ENCODE measurements at places on chromosomes 5 and 9.

DNA sequence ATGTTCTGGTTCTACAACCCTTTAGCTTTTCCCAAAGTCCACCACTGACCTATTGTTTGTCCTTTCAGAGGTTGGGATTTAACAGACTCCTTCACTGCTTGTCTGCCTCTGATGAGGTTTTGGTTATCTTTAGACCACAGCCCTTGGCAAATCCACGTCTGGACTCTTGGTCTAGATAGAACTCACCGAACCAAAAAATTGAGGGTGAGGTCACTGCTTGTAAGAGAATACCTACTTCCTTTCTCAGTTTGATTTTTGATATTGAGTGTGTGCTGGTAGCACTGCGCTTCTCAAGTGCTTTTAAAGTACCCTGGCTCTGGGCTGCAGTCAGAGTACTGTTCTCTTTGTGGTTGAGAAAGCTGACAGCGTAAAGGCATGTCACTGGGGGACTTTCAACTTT, 61.7 kb downstream of the JMY start:
- no peak for DNase-seq

DNA sequence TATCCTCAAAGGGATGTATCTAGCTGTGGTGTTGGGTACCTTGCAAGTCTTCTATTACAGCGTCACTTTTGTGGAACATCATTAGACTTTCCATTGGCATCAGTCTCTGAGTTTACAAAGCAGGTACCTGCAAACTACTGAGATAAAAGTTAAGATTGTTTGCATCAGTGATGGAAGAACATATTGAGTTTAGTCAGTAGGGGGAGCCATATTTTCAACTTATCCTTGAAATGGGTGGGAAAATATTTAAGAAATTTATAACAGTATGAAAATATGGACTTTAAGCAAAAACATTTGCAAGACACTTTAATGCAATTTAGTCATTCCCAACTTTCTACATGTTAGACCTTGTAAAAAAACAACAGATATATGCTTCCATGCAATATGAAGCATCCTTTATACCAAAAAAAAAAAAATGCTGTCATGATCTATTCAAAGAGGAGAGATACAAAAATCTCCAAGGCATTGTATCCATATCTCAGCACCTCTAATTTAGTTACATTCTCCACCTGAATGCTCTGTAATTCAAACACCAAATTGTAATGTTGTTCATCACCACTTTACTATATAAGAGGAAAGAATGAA, 98.6 kb upstream of the ADAMTS19 start:
- DNase-seq = no peak

- no peak for DNase-seq
These were observed 9.4 kb downstream of the ERAP2 start for GRCh38 chr5:96885518-96886338.

DNA sequence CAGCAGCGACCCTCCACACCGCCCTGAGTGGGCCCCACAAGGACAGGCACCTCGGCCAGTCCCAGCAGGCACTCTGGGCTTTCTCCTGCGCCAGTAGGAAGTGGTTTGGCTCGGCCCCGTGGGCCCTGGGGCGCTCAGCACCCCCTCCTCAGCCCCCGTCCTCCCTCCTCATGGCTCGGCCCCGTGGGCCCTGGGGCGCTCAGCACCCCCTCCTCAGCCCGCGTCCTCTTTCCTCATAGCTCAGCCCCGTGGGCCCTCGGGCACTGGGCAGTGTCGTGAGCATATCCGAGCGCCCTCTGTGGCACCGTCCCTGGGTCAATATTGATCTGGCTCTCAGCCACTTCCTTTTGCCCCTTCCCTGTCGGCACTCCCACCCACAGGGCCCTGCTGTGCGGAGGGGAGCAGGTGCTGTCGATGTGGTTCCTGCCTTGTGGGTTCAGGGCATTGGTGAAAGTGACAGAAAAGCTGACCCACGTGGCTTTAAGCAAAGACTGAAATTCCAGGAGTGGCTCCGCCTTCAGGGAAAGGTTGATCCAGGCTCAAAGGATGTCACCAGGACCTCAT, 5.5 kb upstream of the SCGB3A1 start:
- DNase-seq = no peak

GRCh38 chr5:10138395-10139057, 111.2 kb downstream of the ATPSCKMT start:
- DNase-seq = no peak

GRCh38 chr9:23821375-23822181, 4.5 kb downstream of the ELAVL2 start:
- DNase-seq = no peak

DNA sequence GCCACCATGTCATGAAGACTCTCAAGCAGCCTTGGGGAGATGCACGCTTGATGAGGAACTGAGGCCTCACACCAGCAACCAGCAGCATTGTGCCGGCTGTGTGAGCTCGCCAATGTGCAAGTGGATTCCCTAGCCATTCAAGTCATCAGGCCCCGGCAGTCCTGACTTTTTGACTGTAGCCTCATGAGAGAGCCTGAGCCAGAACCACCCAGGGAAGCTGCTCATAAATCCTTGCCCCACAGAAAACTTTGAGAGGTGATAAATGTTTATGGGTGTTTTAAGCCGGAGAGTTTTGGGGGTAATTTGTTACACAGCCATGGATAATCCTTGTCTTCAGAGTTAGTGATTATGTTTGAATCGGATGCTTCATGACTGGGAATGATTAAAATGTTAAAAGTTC, 44.7 kb downstream of the FAM240B start:
- DNase-seq = no peak

DNA sequence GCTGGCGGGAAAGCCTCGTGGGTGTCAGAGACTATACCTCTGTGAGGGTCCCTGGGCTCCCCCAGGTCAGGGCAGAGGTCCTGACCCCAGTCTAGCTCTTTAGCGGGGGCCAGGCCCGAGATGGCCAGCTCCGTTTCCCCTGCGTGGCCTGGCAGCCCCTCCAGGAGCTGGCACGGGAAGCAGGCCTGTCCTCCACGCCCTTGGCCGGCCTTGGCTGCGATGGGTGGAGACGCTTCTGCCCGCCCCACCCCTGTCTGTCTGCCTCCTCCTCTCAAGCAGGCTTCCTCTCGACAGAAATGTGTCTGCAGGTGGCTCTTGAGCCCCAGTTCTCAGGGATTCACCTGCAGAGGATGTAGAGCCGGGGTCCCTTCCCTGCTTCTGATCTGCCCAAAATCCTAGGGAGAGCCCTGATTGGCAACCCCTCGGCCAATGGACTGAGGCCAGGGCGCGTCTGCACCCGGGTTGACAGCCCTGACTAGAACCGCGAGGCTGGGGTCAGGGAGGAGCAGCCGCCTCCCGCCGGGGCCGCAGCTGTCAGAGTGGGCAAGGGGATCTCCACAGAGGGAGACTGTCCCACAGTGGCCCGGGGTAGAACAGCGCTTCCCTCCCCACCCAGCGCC, 2.6 kb upstream of the GRIN1 start:
- DNase-seq = no peak

GRCh38 chr5:58983526-58984452, 400.9 kb downstream of the RAB3C start:
- no peak for DNase-seq

DNA sequence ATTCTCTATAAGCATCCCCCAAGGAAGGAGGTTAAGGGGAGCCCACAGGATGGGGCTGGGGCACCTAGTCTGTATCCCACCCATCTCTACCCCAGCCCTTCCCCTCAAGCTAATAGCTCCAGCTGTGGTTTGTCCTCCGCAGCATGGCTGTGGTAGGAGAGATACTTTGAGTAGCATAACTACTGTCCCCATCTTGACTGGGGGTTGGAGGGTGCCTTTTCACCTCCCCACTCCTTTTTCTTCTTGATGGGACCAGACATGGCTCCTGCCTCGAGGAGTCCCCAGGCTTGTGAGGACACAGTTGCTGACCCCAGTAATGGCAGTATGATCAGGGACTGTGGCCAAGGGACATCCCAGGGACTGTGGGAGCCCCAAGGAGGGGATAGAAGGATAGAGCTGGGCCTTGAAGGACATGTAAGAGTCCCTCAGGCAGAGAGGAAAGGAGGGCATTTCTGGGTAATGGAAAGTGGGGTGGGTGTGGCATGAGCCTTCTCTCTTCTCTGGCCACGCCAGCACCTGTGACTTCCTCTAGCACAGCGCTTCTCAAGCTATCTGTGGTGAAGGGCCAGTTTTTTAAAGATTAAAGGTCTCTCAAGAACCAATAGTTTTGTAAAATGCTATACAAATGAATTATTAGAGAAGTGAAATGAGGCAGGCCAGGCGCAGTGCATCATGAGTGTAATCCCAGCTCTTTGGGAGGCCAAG, 14.0 kb downstream of the OLFML2A start:
- no peak for DNase-seq

DNA sequence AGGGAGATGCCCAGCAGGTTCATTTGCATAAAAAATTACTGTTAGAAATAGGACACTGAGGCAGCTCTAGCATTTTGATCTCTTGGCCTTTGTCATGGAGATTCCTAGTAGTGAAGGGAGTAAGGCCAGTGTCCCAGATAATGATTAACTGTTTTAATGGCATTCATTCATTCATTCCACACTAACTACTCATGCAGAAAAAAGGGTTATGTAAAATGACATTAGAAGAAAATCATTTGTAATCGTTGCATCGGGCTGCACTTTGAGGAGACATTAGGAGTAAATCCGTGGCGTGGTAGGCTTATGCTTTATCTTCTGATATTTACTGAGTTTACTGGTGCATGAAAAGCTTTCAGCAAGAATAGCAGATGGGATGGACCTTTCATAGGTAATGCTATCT, 82.6 kb upstream of the GRHPR start:
- DNase-seq = no peak

DNA sequence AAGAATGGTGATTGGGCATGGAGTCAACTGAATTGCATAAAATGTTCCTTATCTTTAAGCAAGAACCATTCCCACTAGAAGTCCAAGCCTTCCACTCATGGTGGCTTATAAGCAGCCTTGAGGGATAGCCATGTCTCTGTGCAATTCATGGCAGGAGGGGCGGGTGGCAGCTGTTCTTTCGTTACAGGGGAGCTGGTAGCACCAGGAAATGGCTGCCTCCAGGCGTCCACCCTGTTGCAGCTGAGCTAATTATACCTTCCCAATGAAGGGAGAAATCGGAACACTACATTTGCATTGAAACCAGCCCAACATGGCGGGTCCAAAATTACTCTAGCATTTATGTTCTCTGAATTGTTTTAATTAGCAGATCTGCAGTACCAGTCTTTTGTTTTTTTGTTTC, 289.8 kb downstream of the NTRK2 start:
- DNase-seq = no peak

- DNase-seq = no peak
These were observed 53.4 kb downstream of the LRRC70 start for GRCh38 chr5:62631909-62632580.

DNA sequence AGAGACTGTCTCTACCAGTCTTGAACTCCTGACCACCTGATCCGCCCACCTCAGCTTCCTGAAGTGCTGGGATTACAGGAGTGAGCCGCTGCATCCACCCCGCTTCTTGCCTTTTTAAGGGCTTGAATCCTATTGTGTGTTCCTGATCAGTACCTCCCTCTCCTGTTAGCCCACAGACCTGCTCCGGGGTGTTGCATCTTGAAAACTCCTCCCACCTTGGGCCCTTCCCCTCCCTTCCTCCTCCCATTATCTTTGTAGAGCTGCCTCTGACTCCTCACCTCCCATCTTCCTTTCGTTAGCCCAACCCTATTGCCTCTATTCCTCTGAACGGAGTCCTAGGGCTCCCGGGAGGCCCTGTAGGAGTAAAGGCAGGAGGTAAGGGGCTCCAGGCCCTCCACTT, 48.5 kb upstream of the NEK6 start:
- no peak for DNase-seq

DNA sequence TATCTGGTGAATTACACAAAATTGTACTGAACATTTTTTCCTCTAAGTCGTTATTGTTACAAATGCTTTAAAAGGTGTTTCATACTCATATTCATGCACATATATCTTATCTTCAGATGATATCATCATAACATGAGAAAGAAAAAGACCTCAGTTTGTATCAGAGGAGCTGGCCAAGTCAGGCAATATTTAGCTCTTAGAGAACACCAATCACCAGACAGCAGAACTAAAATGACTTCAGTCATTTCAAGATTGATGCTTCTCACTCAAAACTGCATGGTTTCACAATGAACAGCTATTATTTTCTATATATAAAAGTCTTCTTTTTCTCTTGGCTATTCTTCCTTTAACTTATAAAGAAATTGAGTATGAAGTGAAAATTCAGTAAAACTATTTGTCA, 44.6 kb downstream of the TSSK1B start:
- no peak for DNase-seq

DNA sequence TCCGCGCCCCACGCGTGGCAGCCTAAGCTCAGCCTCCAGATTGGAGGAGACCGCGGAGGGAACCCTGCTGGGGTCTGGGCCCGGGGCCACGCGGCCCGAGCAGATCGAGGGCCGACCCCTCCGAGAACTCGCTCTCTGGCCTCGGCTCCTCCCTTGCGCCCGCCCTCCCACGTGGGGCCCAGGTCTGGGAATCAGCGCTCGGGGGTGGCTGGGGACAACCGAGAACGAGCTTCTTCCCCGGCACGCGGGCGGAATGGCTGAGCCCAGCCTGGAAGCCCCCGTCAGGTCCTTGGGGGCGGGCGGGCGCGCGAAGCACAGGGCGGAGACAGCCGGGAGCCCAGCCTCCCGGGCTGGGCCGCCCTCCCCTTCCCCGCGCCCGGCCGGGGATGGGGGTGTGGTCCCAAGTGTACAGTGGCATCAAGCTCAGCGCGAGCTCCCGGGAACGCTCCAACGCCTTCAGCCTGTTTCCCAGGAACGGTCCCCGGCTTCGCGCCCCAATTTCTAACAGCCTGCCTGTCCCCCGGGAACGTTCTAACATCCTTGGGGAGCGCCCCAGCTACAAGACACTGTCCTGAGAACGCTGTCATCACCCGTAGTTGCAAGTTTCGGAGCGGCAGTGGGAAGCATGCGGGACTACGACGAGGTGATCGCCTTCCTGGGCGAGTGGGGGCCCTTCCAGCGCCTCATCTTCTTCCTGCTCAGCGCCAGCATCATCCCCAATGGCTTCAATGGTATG, at the start of gene SLC22A4:
TSS of gene SLC22A4 (plus strand) at position 403 of the 736 bp plus-strand sequence. CDS start at position 626, 223 bp downstream.
- DNase-seq = peak; percentile 68

DNA sequence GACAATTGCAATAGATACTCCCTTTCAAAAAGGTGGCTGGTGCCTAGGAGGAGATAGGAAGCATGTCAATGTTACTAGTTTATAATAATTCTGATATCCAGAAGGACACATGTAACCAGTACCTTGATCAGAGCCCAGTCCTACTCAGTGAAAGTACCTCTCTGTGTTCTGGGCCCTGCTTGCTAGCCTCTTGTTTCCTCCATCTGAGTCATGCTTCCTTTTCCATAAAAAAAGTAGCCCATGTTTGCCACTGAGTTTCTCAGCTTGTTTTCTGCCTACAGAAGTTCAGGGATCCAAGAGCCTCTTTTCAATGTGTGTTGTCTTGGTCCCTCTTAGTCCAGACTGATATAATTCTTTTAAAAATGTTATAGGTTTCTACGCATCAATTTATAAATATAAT, 149.0 kb downstream of the SSBP2 start:
- no peak for DNase-seq

GRCh38 chr5:110851357-110851756, 112.5 kb downstream of the SLC25A46 start:
- no peak for DNase-seq

DNA sequence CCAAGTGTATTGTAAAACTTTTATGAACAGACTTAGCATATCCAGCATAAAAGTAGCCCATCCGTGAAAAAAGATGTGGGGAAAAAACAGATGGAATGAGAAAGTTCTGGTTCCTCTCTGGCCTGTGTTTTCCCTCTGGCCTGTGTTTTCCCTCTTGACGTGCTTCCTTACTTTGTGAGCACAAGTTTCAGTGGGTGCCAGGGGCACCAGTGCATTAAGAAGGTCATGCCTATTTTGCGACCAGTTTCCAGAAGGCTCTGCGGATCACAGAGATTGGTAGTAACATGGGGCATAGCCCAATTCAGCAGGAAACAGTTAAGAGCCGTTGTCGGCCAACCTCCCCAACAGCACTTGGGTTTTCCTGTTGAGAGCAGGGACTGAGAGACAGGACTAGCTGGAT, 43.7 kb downstream of the IQGAP2 start:
- DNase-seq = no peak

- no peak for DNase-seq
These were observed 9.3 kb upstream of the ZCCHC9 start for GRCh38 chr5:81292130-81292529.
